Left renal pelvis (tissue), 4 donors: ENCODE measurements at places on chromosomes 5 and 9.
A peak's percentile ranks its signal among the peaks of the same experiment; 100 is the strongest.

GRCh38 chr5:107676702-107677101 is 6.0 kb upstream of the EFNA5 start:
- DNase-seq = no peak

- no peak for DNase-seq
Observed at GRCh38 chr9:131813116-131813515, 73.2 kb upstream of the RAPGEF1 start.

- DNase-seq = no peak
Observed at GRCh38 chr5:30561771-30562170, 631.7 kb upstream of the CDH6 start.

GRCh38 chr5:98755406-98755805 is 18.1 kb upstream of the RGMB start:
- no peak for DNase-seq

DNA sequence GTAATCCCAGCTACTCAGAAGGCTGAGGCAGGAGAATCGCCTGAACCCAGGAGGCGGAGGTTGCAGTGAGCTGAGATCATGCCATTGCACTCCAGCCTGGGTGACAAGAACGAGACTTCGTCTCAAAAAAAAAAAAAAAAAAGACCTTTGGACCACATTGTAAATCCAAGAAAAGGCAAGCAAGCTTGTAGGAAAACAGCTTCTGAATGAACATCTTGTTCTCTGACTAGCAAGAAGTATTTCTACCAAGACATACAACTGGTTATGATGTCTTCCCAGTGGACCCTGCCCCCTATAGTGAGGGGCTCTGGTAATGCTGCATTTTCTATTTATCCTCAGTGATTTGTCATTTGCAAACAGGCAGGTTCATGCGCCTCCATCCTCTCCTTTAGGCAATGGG is 4.5 kb upstream of the EIF4EBP3 start:
- DNase-seq = no peak

- DNase-seq = no peak
Observed at GRCh38 chr9:101629636-101630035, 34.9 kb upstream of the PPP3R2 start.

DNA sequence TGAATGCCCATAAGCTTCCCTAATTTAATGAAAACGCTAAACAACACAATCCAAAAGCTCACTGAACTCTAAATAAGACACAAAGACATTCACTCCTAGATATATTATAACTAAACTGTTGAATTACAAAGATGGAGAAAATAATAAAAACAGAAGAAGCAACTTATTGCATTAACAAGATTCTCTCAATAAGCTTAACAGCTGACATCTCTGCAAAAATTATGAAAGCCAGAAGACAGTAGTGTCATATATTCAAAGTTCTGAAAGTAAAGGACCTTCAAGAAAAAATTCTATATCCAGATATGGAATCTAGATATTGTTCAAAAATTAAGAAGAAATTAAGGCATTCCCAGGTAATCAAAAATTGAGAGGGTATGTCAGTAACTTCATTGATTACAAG is 957.8 kb upstream of the TYRP1 start:
- DNase-seq = no peak

- peak; percentile 68 for DNase-seq
Observed at GRCh38 chr5:150159741-150160179, 4.1 kb upstream of the PDGFRB start.

DNA sequence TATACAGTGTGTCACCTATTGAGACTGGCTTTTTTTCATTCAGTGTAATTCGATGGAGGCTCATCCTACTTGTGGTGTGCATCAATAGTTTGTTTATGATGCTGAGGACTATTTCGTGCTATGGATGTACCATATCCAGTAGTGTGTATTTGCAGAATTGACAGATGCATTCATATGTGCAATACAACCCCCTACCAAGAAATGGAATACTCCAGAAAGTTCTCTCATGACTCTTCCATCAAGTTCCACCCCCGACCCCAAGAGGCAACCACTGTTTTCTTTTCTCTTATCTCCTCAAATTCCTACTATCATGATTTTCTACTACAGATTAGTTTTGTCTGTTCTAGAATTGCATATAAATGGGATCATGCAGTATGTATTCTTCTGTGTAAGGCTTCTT is 21.9 kb downstream of the FBXO10 start:
- no peak for DNase-seq

DNA sequence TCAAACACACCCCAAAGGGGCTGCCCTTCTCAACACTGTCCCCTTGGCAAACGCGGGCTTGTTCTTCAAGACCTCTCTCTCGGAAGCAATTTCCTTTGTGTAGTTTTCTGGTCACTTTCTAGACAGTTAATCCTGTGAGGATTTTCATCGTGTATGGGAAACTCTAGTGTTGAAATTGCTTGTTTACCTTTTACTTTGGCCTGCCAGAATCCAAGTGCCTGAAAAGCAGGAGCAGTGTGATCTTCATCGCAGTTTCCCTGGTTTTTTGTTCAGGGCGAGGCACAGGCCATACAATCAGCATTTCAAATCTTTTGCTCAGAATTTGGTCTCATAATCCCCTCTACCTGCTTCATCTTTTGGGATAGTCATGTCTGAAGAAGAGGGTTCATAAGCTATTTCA is 115.7 kb upstream of the C9orf72 start:
- DNase-seq = no peak

DNA sequence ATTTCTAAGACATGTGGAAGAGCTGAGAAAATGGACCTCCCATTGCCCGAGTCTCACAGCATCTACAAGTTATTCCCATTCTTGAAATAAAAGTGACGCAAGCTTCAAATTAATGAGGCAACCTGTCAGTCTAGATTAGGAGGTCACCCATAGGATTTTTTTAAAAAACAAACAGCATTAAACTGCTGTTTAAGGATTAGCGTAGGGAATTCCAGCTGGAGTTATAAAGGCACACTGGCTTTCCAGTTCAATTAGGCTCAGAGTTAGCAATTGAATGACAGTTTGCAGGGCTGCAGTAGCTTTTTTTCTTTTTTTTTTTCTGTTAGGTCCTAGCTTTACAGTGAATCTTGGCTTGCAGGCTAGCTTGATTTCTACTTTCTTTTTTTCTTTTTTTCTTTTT is 16.2 kb downstream of the PRKACG start:
- DNase-seq = no peak
